ENCODE measurements at places on chromosomes 11 and 22.

GRCh38 chr11:34748036-34748435, 127.1 kb downstream of the EHF start:
- DNase-seq, result no peak

DNA sequence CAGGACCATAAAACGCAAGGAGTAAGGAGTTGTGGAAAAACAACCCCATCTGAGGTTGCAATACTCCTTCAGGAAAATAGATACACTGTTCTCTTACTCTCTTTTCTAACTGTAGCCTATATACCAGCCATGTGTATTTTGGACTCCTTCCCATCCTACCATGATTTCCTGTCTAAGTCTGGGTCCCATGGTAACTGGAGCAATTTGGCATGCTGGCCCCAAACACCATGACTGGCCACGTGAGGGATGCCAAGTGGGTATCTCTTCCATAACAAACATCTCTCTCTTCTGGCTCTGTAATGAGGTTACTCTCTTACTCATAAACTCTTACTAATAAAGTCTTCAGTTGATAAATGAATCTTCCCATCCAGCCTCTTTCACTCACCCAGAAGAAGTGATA, 26.5 kb downstream of the ABTB2 start:
- no peak for DNase-seq

DNA sequence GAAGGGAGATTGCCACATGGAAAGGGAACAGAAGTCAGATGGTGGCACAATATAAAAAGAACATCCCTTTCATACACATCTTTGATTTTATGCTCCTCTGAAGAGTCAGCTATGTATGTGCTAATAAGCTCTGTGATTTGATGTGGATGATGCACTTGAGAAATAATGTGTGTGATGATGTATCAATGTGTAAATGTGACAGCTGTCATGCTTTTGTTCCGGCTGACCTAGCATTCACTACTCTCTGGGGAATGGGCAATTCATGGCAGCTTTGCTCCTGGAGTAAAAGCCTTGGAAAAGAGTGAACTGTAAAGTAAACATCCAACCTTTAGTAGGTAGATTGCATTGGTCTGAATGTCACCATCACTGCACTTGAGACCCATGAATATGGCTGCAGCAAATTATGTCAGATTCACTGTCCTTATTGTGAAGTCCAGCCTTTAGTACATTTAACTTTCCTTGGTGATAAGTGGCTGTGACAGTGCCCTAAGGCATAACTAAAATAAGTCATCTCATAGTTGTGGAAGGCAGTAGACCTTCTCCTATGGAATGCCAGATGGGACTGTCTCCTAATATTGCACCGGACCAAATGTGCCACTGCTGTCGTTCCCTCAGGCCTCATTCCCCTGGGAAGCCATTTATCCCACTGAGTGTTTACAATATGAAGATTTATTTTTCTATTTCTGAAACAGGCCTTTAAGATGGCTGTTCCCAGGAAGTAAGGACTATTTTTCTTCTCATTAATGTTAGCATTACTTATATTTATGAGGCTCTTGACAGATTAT, 178.2 kb upstream of the CCDC90B start:
- DNase-seq, result no peak

GRCh38 chr11:74397501-74398243, 561 bp downstream of the PGM2L1 start:
- DNase-seq, result peak; percentile 37

DNA sequence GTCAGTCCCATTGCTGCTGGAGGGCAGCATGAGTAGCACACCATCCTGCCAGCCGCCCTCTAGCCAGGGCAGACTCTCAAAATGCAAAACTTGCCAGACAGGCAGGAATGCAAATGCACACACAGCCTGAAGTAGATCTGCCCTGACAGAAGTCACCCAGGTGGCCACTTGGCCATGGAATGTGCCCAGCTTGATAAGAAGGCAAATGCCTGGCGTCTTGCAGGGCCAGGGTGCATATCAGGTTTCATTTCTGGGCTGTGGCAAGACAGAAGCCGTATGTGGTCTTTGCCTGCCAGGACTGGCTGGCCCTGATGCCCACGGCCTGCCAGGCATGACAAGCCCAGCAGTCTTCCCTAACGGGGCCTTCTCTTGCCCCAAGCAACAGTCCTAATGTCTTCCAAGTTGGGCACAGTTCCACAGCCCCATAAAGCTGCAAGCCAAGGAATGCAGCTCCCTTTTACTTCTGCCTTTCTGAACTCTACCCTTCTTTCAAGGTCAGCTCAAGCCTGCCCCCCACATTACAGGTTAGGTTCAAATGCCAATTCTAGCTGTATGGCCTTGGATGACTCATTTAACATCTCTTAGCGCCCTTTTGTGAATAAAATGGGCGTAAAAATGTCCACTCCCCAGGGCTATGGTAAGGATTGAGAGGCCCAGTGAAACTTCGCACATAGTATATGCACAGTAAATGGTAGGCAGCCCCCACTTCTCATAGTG, 29.7 kb downstream of the POU2AF3 start:
- DNase-seq, result no peak

GRCh38 chr11:32417806-32418205, 17.5 kb downstream of the WT1 start:
- DNase-seq, result no peak

DNA sequence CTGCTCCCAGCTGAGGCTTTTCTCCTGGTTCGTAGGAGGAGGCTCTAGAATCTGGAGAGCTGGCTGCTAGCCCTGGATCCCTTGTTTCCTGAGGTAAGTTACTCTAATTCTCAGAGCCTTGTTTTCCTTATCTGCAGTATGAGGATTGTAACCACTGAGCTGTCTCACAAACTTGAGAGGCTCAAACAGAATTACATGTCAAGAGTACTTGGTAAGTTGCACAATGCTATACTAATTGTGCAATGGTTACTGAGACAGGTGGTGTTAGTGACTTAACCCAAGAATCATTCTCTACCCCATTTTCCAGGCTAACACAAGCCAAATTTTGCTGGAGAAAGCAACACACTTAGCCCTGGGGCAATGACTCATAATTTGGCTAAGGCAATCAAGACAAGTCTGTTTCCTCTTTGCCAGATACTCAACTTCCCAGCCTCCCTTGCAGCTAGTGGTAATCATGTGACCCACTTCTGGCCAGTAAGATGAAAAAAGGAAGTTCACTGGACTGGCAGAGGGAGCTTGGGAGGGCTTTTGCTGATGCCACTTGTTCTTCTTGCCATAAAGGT, 348.0 kb downstream of the TENM4 start:
- no peak for DNase-seq

- DNase-seq, result no peak
Observed at GRCh38 chr11:72673284-72673942, 809 bp downstream of the PDE2A start.

DNA sequence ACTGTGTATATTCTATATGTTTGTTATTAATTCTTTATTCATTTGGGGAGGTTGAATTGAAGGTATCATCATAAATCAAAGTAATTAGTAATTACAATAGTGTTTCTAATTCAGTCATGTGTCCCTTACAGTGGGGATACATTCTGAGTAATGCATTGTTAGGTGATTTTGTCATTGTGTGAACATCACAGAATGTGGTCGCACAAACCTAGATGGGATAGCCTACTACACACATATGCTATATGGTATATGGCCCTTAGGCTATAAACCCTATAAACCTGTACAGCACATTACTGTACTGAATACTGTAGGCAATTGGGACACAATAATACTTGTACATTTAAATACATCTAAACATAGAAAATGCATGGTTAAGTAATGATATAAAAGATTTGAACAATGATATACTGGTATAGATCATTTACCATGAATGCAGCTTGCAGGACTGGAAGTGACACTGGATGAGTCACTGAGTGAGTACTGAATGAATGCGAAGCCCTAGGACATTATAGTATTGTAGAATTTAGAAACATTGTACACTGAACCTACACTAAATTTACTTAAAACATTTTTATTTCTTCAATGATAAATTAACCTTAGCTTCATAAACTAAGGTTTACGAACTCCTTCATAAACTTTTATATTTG, 936.2 kb upstream of the CHORDC1 start:
- no peak for DNase-seq

DNA sequence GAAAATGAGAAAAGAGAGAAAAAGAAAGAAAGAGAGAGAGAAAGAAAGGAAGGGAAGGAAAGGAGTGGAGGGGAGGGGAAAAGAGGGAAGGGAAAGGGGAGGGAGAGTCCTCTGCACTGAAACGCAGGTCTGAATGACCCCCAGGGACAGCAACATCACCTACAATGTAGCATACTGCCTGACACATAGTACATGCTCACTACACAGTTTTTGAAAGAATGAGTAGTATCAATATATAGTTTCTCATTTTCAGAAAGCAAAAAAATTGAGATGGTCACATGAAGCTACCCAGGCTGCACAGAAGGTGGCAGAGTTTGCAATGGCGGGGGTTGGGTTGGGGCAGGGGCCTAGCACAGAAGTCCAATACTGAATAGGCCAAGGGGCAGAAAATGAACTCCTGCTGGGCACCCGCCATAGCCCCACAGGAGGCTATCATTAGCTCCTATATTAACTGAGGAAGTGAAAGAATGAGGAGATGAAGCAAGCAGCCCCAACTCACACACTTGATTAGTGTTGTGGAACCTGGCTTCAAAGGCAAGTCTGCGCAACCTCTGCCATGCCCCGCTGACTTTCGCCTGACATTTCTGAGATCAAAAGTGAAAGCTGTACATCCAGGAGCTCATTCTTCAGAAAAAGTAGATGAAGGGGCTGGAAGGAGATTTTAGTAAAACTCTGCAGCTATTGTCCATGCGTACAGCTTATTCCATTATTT, 241.2 kb upstream of the SYN3 start:
- peak; percentile 83 for DNase-seq

GRCh38 chr11:9651899-9652748, 11.8 kb upstream of the SWAP70 start:
- DNase-seq, result no peak

DNA sequence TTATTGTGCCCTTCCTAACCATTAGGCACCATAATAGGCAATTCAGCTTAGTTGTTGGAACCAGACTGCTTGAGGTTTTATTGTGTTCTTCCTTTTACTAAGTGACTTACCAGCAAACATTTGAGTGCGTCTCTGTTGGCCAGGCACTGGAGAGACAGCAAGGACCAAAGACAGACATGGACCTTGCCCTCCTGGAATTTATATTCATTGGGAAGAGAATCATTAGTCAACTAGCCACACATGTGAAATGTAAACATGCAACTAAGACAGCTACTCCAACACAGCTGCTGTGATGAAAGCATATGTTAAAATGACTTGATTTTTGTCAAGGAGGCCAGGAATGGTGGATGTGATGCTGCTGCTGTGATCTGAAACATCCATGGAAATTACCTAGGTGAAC, 106.4 kb downstream of the TRAF6 start:
- DNase-seq, result no peak

GRCh38 chr11:95487391-95487790, 256.4 kb upstream of the SESN3 start:
- DNase-seq, result no peak

DNA sequence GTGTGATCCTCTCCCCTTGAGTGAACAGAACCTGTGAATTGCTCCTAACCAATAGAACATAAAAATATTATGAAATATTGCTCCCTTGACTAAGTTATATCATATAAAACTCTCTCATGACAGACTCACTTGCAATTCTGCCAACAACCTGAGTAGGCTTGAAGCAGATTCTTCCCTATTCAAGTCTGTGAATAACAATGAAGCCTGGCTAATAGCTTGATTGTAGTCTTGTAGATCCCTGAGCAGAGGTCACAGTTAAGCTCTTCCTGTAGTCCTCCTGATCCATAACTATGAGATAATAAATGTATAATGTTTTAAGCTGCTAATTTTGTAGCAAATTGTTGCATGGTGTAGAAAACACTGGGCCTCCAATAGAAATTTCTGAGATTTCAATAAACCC, 540.1 kb upstream of the TENM4 start:
- DNase-seq, result no peak

GRCh38 chr22:20032407-20032991, 11.6 kb downstream of the TANGO2 start:
- DNase-seq, result no peak

DNA sequence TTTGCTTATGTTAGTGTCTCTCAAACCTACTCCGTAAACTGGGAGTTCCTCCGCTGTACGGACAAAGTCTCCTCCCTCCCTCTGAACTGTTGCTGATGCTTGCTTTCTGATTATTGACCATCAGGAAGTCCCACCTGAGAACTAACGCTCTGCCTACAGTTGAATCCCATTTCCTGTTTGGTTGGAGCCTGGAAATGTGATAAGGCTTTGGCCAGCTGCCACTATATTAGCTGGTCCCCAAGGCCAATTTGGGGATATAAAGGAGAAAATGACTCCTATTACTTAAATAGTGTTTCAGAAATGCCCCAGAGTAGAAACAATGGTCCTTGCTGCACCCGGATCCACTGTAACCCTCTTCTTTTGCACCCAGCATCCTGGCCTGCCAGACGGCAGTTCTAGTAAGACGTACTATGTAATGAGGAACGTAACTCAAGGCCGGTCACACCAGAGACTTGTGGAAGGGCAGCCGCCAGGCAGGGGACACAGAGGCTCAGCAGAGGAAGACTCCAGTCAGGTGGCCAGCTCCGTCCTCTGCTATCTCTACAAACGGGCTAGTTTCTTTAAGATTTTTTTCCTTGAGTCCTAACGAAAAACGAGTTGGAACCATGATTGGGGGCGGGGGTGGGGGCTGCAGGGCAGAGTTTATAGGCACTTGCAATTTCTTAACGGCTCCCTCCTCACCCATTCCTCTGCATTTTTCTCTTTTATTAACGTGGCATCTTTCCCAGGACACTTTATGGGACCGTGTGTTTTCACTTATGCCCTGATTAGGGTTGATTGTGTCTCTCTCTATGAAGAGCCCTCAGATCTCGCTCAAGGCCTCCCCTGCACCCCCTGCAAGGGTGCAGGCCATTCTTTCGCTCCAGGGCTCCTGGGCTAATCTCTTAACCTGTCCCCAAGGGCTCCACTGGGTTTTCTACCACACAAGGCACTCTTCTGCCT, 72.8 kb upstream of the CDON start:
- no peak for DNase-seq

DNA sequence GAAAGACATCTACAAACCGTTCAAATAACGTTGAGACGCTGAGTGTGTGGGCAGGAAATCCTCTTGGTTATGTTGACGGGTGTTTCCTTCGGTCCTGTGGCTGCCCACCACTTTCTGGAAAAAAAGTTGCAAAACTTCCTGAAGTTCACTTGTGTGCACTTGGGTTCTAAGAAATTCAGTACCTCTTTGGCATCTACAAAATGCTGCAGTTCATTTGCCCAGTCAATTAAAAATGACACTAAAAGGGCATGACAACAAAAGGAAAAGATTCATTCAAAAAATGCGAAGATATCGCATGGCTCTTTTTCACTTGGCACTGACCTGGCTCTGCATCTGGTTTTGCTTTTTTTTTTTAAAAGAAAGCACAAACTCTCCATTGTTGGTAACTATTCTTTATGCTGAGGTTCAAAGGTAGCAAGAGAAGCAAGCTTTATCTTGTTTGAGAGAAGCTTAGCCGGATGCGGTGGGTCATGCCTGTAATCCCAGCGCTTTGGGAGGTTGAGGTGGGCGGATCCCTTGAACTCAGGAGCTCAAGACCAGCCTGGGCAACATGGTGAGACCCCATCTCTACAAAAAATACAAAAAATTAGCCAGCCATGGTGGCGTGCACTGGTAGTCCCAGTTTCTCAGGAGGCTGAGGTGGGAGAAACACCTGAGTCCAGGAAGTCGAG, 10.6 kb upstream of the XBP1 start:
- no peak for DNase-seq

Measured in ACHN (cell line).